Activated CD8-positive, alpha-beta memory T cell treated with anti-CD3 and anti-CD28 coated beads for 1 hour (primary cell): ENCODE measurements at places on chromosomes 2 and 18.

DNA sequence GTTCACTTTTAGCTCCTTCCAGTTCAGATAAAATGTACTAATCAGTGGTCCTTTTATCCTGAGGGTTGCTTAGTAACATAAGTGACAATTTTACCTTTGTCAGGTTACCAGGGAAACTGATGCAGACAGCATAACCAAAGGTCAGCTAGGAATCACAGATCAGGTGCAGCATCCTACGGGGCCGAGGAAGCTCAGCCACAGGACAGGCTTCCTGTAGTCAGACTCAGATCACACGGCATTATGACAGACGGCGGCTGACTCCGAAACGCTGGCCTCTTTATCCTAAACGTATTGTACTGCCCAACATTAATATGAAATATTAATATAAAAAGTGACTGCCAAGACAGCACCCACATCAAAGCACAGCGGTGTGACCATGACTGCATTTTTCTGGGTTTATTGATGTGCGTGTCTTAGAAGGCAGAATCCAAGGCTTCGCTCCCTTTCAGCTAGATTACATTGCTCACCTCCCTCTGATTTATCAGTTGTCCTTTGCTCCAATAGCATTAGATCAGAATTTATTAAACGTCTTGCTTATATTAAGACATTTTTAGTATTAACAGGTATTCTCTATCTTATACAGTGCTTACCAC, 444.5 kb downstream of the CMPK2 start:
- no peak for DNase-seq

GRCh38 chr2:216402751-216403150, 9.5 kb upstream of the SMARCAL1 start:
- no peak for DNase-seq

GRCh38 chr2:119293900-119294299, 70.3 kb downstream of the STEAP3 start:
- DNase-seq, result no peak

GRCh38 chr18:55419132-55419946, 168.7 kb downstream of the TCF4 start:
- no peak for DNase-seq

GRCh38 chr2:62099523-62100175, 96.3 kb upstream of the B3GNT2 start:
- DNase-seq, result no peak

- no peak for DNase-seq
These were observed 7.4 kb upstream of the POLI start for GRCh38 chr18:54261894-54262293.

GRCh38 chr2:9668687-9669345, 38.0 kb upstream of the YWHAQ start:
- no peak for DNase-seq

- no peak for DNase-seq
These were observed 260.4 kb downstream of the LPIN1 start for GRCh38 chr2:12006850-12007249.

GRCh38 chr18:30245766-30246455, 796.6 kb downstream of the DSC3 start:
- DNase-seq, result no peak

DNA sequence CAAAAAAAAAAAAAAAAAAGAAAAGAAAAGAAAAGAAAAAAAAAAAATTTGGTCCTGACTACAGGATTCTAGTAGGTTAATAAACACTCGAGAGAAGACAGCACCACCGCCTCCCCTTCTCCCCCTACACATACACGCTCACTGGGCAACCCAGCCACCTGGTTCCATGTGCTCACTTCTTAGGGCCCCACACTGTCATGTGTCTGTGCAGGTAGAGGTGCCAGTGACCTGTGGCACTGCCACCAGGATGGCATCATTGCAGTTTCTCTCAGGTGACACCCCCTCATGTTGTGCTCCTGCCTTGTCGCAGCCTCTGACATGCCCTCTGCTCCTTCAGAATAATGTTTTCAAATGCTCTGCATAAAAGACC, 39.7 kb upstream of the LYPD6B start:
- no peak for DNase-seq

- no peak for DNase-seq
These were observed 180.3 kb downstream of the ANKRD44 start for GRCh38 chr2:197130318-197130717.

DNA sequence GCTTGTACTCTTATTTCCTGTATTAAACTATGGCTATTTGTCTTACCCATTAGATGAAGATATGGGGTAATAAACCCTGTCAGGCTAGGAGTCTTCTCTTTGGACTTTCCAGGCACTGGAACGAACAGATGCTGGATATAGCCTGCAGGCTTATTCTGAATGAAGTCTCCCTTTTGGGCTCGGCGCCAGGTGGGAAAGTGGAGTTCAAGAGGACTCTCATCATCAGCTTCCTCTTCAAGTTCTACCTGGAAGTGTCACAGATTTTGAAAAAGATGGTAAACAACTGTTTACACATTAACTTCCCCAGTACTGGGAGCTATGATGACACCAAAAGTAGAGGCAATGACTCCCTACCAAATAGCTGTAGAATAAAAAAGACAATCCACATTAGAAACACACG, 27.9 kb downstream of the AOX1 start:
- no peak for DNase-seq

DNA sequence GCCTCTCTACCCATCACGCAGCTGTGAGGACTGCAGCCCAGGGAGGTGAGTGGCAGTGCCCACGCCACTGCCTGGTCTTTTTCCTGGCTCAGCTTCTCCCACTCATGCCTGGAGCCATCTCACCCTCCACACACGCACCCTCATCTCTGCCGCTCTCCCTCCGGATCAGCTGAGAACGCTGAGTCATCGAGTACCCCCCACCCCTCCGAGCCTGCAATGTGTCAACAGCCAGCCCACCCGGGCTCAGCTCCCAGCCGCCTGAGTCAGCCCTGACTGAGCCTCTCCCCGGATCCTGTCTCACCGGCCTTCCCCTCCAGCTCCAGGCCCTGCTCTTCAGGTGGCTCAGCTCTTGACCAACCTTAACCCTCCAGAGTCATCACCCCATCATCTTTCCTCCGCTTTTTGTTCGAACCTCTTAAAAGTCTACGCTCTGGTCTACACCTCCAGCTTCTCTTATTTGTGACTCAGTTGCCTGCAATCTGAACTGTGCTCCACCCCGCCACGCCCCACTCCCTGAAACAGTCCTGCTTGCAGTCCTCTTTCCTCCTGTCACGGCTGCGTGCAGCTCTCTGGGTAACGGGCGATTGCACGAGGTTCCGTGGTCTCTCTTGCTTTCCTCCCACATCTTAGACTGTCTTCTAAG, 94.4 kb upstream of the ASAP2 start:
- no peak for DNase-seq

- DNase-seq, result no peak
These were observed 21.1 kb downstream of the ARHGAP15 start for GRCh38 chr2:143150287-143150686.

GRCh38 chr2:149160195-149160594, 121.7 kb downstream of the LYPD6B start:
- DNase-seq, result no peak

DNA sequence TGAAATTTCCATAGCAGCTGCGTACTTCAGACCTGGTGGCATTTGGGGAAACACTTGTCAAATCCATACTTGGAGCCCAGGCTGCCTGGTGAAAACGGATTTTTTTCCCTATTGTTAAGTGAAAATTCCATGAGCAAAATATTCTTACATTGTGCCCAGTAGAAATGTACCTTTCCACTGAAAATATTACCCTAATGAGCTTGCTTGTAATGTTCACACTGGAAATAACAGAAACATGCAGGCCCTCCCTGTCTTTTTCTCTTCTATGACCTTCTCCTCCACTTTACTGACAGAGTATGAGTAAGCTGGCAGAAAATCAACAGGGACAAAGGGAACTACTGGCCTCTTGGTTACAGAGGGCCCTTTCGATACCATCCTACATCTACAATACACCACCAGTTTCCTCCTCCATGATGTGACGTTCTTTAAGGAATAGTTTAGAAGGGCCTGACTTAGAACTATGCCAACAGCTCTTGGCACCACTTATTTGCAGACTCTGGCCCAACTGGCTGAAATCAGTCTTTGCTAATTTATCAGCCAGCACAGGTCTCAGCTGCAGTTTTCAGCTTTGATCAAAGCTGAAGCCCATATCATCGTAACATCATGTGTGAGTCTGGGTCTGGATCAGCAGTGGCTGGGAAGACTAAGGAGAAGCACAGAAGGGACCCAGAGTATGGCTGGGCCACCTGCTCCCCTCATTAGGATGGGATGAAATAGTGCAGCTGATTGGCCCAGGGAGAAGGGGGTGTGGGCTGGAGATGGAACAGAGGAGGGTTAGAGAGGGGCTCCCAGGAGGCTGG, 272.2 kb upstream of the ID2 start:
- no peak for DNase-seq
